ENCODE measurements at places on chromosomes 5 and 9. TPM values are rescaled to one million over a fixed set of nuclear protein-coding genes. Genes with fewer than 3 reads are reported as not detected.

GRCh38 chr5:72531496-72532190, 24.4 kb upstream of the ZNF366 start:
- no peak for DNase-seq

DNA sequence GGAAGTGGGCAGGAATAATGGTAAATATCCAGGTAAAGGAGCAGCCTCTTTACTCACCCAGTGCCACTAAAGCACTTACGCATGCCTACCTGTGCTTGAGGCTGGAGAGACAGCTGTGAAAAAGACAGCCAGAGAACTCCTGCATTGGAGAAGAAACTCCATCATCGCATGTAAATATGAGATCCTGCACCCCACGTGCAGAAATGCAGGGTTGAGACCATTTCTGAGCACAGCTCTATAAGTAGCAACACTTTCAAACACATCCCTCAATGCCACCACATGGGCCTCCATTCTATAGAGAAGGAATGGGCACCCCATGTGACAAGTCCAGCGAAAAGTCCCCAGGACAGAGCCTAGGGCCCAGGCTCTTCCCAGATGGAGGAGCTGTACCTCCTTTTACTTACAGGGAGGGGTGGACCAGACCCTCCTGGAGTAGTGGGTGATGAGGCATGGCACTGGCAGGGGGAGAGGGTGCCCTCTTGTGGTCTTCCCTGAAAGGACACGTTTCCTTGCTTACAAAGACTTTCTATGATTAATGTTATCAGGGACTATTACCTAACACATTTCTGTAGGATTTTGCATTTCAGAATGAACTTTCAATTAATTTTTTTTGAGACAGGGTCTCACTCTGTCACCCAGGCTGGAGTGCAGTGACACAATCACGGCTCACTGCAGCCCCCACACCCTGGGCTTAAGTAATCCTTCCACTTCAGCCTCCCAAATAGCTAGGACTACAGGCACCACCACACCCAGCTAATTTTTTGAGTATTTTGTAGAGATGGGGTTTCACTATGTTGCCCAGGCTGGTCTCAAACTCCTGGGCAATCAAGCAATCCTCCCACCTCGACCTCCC, 55.3 kb upstream of the IL17B start:
- DNase-seq = peak; percentile 20

- no peak for DNase-seq
Measured at GRCh38 chr5:10456583-10457420, 15.1 kb downstream of the ROPN1L start.

- no peak for DNase-seq
Measured at GRCh38 chr5:118377420-118377819, 610.9 kb downstream of the DTWD2 start.

CTNND2 gene
- not detected for total RNA-seq

RIOK2 gene
- 30.7 TPM for total RNA-seq
